ENCODE measurements at places on chromosomes 3 and 15.

- no peak for DNase-seq
Measured at GRCh38 chr3:33795856-33796536, 2.4 kb upstream of the PDCD6IP start.

GRCh38 chr3:58668247-58668646 is 1.7 kb upstream of the FAM3D start:
- no peak for DNase-seq

DNA sequence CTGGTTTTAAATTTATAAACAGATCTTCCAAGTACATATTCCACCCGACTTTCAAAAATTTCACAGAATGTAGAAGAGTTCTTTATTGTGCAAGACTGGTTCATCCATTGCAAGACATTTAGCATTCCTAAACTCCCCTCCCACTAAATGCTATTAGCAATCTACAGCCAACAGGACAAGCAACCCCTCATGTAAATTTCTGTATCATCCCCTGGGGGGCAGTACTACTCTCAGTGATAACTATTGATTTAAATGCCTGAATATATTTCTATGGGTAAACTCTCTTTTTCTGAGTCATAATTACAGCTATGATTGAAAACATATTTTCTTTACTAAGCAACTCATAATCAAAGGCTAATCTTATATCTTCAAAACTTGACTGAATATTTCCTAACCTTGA is 10.7 kb upstream of the SLC15A2 start:
- DNase-seq = no peak

- DNase-seq = no peak
Measured at GRCh38 chr15:70690021-70690420, 73.3 kb downstream of the UACA start.

GRCh38 chr15:83198476-83198875 is 9.1 kb downstream of the HDGFL3 start:
- no peak for DNase-seq

Measured in DMS79 (cell line).